ENCODE measurements at places on chromosomes 13 and 19.

- DNase-seq, result no peak
These were observed 5.7 kb upstream of the MRPS31 start for GRCh38 chr13:40776681-40777165.

GRCh38 chr19:55080121-55080967 is 4.7 kb downstream of the EPS8L1 start:
- peak; percentile 81 for DNase-seq

DNA sequence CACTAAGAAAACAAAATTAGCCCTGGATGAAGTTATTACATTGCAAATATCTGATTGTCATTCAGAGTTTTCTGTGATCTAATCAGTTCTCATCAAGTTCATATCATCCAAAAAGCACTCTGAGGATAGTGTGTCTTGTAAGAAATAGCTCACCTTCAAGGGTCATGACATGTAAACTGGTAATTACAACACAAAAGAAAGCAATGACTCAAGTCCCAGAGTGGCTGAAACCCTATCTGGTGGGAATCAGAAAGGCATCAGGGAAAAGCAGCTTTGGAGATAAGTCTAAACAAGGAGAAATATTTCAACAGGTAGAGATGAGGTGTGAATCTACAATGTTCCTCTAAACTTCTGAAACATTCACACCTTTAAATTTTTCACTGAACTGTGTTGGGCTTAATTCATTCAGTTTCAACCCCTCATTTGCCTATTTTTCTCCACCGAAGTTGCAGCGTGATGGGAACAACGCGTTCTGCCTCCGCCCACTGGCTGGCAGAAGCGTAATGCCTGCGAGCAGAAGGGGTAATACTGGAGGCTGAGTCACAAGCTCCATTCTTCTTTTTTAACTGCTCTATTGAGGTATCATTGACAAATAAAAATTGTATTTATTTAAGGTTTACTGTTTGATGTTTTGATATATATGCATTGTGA is 155.2 kb upstream of the IPO5 start:
- no peak for DNase-seq

DNA sequence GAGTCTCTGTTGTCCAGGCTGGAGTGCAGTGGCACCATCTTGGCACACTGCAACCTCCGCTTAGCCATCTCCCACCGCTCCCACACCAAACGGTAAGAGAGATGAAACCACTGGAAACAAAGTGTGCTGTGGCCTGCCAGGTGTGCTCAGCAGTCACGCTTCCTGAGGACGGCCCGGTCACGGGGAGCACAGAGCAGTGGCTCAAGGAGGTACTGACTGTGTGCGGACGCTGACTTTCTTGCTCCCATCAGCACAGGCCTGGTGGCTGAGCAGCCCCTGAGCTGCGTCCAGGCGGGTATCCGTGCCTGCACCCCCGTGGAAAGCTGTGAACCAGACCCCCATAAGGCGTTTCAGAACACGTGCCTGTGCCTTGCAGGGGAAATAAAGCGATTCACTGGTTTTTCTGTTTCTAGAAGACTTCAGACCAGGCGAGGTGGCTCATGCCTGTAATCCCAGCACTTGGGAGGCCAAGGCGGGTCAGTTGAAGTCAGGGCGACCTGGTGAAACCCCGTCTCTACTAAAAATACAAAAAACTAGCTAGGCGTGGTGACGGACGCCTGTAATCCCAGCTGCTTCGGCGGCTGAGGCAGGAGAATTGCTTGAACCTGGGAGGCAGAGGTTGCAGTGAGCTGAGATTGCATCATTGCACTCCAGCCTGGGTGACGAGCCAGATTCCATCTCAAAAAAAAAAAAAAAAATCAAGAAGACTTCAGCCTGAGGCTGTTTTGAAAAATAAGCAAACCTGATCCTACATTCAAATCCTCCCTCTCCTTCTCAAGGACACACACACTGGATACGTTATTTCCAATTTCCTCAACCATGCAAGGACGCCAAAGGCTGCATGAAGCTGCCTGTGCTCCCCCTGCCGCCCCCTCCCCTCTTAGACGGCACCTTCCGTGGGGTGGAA is 25.5 kb downstream of the ADPRHL1 start:
- DNase-seq, result peak; percentile 6

- no peak for DNase-seq
These were observed 21.2 kb downstream of the RANBP3 start for GRCh38 chr19:5956728-5957127.

DNA sequence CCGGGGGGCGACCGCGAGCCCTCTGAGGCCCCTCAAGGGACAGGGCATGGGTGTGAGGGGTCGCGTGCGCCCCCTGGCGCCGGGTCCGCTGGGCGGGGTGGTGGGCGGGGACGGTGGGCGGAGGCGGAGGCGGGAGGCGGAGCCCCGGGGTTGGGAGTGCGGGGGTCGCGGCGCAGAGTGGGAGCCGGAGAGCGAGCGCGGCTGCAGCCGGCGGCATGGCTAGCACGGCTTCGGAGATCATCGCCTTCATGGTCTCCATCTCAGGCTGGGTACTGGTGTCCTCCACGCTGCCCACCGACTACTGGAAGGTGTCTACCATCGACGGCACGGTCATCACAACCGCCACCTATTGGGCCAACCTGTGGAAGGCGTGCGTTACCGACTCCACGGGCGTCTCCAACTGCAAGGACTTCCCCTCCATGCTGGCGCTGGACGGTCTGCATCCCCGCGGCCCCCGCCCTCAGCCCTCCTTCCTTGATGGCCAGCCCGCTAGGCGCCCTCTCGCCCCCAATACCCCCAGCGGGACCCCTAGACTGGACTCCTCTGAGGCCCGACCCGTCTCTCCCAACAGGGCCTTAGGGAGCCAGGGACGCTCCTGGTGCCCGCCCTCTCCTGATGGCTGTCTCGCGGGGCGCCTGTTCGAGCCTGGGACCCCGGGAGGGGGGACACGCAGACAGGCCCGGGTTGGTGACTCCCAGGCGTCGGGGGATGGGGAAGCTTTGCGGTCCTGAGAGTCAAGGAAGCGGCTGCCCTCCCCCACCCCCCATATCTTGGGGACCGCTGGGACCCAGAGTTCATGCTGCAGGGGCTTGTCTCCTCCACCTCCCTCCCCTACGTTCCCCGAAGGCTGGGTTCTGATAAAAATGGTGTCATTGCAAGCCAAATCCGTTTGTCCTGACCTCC is at the start of gene CLDN10:
CLDN10 (plus strand) TSS at position 182 of the 903 bp plus-strand sequence; CDS start at position 216, 34 bp downstream.
- no peak for DNase-seq

GRCh38 chr13:40624383-40624782 is 42.1 kb downstream of the FOXO1 start:
- no peak for DNase-seq

DNA sequence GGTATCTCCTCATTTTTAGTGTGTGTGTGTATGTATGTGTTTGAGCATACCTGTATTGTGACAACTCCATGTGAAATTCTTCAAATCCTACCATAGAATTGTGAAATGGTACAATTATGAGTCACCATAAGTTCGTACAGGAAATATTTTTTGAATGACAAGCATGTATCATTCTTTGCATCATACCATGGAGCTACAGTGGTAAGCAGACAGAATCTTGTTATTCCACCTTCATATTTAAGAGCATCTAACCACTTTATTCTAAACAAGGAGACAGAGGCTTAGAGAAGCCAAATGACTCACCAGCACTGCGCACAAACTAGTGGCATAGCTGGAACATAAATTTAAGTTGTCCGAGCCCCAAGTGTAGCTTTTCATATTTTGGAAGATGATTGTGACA is 4.5 kb upstream of the EPSTI1 start:
- DNase-seq, result no peak

GRCh38 chr13:107999751-108000150 is 215.6 kb downstream of the LIG4 start:
- no peak for DNase-seq

DNA sequence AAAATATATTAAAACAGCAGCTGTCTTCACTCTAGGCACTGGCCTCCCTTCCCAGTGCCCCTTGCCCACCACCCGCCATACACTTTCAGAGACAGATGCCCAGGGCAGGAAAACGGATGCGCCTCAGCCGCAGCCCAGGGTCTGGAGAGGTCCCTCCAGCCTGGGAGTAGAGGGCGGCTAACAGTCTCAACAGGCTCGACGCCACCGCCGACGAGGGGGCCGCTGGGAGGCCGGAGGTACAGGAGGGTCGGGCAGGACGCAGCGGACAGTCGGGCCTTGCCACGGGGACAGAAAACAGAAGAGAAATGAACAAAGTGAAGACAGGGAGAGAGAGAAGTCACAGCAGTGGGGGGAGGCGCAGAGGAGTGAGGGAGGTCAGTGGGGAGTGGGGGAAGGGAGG is 27.1 kb downstream of the C19orf47 start:
- no peak for DNase-seq

DNA sequence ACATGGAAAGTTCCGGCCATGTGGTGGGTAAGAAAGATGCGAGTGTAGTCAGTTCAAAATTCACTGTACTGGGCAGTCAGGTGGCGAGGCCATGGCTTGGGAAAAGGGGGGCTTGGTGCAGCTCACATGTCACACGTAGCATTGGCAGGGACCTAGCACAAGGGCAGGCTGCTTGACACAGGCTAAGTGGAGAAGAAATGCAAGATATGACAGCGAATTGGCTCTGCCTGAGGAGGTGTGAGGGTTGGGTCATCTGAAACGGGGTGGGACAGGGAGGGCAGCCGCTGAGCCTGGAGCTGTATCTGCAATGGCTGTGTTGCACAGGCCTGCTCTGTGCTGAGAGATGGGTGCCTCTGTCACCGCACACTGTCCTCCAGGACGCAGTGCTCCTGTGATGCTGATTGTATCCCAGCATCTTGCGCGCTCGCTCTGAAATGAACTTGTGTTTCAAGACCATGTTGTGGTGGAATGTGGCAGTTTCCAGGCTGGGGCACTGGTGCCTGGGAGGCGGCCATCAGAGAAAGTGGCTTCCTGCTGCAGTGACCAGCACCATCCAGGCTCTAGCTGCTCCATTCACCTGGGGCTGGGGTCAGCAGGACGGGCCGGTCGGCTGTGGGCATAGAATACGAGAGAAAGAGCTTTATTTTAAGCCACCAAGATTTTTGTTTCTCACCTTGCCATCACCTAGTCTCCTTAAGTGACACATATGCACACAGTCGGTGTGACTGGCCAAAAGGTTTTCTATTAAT is 70.3 kb downstream of the TEX29 start:
- no peak for DNase-seq

DNA sequence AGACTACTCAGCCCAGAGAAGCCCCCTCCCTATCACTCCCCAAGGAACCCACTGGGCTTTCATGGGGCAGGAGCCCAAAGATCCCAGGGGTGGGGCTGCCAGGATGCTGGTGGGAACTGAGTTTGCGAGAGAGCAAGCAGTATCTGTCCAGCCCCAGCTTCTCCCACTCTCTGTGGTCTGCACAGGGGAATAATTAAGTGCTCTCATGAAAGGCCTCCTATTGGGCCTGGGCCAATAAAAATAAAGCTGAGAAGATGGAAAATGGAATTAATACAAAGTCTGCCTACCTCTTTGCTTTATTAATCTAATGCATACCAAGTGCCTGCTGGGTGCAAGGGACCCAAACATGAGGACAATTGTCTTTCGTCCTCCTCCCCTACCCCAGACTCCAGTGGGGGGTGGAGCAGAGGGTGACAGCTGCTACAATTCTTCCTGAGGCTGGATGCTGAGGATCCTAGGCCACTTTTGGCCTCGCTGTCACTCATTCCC is 5.4 kb downstream of the DDX39A start:
- DNase-seq, result no peak

GRCh38 chr13:25912961-25913360 is 138.9 kb downstream of the SHISA2 start:
- DNase-seq, result no peak

DNA sequence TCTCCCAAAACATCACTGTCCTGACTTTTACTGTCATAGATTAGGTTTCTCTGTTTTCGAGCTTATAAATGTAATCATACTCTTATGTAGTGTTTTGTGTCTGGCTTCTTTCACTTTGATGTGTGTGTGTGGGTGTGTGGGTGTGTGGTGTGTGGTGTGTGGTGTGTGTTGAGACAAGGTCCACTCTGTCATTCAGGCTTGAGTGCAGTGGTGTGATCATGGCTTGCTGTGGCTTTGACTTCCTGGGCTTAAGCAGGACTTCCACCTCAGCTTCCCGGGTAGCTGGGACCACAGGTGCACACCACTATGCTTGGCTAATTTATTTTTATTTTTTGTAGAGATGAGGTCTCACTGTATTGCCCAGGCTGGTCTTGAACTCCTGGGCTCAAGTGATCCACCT is 59.6 kb downstream of the PDS5B start:
- no peak for DNase-seq

DNA sequence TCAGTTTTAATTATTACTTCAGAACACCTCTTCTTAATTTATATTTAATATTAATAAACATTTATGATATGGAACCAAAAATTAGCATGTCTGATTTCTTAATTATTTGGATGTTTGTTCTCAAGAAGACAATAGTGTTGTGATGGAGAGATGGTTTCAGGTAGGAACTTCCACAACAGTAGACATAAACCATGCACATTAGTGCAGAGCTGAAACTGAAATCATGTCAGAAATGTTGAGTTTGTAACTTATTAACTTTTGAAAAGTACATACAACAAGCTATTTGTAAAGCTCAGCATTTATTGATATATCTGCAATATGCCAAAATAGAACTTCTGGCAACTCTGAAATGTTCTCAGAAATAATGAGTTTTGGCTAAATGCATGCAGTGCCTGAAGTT is 11.8 kb upstream of the EDNRB start:
- no peak for DNase-seq

- no peak for DNase-seq
These were observed 126.7 kb downstream of the URI1 start for GRCh38 chr19:30068528-30069395.

DNA sequence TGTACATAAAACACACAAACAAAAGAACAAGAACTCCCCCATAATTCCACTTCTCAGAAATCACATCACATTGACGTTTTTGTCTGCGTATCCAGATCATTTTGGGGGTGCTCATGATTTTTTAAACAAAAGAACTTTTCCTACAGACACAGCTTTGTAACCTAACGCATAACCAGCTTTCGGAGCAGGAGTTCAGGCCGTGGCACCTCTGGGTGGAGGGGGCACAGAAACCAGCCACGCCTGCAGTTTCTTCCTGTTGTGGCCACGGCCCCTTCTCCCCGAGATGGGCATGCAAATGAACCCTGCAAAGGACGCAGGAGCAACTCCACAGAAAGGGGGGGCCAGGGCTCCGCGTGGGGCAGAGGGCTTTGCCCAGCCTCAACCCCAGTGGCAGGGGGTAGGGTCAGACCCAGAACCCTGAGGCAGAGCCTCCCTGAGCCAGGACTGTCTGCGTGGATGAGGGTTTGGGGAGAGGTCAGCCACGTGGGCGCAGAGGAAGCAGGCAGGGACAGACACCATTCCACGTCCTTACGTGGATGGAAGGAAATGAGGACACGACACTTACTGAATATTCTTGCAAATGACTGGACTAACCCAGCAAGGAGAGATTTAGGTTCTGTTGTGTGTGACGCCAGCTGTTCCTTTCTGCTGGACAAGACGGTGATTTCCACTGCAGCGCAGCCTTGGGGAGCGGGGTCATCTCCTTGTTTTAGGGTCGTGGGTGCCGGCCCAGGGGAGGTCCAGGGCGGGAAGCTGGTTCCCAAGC is 64.4 kb downstream of the RASA3 start:
- no peak for DNase-seq
